ENCODE measurements at places on chromosomes 16 and 17. TPM values are rescaled to one million over a fixed set of nuclear protein-coding genes. Genes with fewer than 3 reads are reported as not detected.

GRCh38 chr17:80104956-80105375, 3.6 kb downstream of the GAA start:
- no peak overlapping the region for H3K4me3 ChIP-seq
- no peak overlapping the region for H3K27ac ChIP-seq
- H3K4me1 ChIP-seq: peaks cover 23% of the 10 kb centered on the region
- H3K27me3 ChIP-seq: no peaks in the 10 kb centered on the region
- no peaks in the 10 kb centered on the region for H3K36me3 ChIP-seq

CHST6 gene
- total RNA-seq: not detected

- H3K27me3 ChIP-seq: peaks cover 62% of the 10 kb centered on the region
- no peak for DNase-seq
- no peak overlapping the region for H3K4me3 ChIP-seq
- no peaks in the 10 kb centered on the region for H3K36me3 ChIP-seq
- H3K27ac ChIP-seq: no peak overlapping the region
- peaks cover 21% of the 10 kb centered on the region for H3K4me1 ChIP-seq
Measured at GRCh38 chr17:38587947-38588787, 17.6 kb downstream of the SRCIN1 start.

DNA sequence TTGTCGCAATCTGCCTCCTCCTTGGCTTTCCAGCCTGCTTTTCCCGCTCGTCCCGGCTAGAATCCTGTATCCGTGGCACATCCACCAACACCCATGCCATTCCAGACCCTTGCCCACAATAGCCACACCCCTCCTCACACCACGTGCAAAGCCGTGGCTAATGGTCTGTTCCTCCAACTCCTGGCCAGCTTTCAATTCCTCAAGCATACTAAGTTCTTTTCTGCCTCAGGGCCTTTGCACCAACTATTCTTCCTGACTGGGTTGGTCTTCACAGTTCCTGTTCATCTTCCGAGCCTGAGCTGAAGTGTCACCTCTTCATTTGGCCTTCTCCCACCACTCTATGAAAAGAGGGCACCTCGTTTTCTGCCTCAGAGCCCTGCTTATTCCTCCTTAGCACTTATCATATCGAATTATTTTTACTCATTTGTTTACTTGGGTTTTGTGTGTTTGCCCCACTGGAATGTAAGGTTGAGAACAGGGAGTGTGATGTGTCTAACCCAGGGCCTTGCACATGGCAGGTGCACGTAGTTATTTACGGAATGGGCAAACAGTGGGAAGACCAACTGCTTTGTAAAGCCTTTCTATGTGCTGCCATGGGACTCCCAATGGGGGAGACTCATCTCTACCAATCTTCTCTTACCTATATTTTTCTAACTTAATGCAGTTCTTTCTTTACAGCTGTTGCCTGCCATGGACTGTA, 69.0 kb downstream of the CDK5R1 start:
- H3K36me3 ChIP-seq: no peaks in the 10 kb centered on the region
- H3K27ac ChIP-seq: no peak overlapping the region
- no peaks in the 10 kb centered on the region for H3K27me3 ChIP-seq
- H3K4me3 ChIP-seq: no peak overlapping the region

DNA sequence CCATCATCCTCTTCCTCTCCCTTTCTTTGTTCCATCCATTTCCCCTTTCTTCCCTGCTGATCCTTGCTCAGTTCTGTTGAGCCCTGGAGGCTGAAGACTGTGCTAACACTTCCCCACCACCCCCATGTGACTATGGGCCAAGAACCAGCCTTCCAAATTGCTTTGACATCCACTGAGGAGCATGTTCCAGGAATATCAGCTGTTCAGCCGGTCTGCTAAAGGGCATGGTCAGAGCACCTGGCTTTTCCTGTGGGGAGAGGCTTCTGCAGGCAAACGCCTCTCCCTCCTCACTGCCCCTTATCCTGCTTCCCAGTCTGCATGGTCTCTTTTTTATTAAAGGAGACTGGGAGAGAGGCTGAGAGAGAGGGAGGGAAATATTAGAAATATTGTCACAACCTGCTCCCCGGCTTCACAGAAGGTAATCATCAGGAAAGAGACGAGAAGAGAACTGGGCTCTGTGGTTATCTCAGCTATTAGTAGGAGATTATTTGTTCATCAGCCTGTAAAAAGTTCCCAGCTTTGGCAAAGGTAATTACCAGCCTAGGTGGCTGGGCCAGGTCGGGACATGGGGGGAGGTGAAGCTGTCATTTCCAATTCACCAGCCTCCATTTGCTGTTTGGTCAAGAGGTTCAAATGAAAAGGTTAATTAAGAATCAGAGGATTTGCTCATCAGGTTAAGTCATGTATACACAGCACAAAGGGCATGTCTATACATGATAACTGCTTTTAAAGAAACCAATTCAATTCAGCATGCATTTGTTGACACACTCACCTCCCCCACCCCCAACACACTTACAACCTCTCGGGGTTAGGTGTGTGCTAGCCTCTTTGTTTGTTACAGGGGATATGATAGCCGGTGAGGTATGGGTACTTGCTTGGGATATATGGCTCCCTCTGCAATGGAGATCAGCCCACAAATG, 83.7 kb upstream of the CRHR1 start:
- no peak overlapping the region for H3K27ac ChIP-seq
- H3K4me1 ChIP-seq: peaks cover 3% of the 10 kb centered on the region
- H3K4me3 ChIP-seq: no peak overlapping the region
- no peaks in the 10 kb centered on the region for H3K36me3 ChIP-seq
- DNase-seq: no peak
- H3K27me3 ChIP-seq: peaks cover 20% of the 10 kb centered on the region

DNA sequence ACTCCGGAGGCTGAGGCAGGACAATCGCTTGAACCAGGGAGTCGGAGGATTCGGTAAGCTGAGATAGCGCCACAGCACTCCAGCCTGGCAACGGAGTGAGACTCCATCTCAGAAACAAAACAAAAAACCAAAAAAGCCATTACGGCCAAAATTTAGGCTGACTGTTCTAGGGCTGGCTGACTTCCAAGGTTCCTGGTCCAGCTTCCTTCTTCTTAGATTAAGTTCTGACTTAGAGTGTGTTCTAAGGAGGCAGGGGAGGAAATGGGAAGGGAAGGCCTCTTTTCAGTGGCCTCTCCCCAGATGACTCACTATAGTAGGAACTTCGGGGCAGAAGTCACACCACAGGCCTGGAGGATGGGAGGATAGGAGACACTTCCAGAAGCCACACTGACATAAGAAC, 27.7 kb upstream of the CLEC18B start:
- no peak overlapping the region for H3K4me3 ChIP-seq
- DNase-seq: no peak

CBLN1 gene
- not detected for total RNA-seq

MRM1 gene
- 11.0 TPM for total RNA-seq

- no peaks in the 10 kb centered on the region for H3K4me1 ChIP-seq
- peaks cover 22% of the 10 kb centered on the region for H3K27me3 ChIP-seq
- no peak overlapping the region for H3K27ac ChIP-seq
- H3K4me3 ChIP-seq: no peak overlapping the region
- DNase-seq: no peak
Measured at GRCh38 chr16:86355951-86356350, 154.4 kb upstream of the FOXF1 start.

DNA sequence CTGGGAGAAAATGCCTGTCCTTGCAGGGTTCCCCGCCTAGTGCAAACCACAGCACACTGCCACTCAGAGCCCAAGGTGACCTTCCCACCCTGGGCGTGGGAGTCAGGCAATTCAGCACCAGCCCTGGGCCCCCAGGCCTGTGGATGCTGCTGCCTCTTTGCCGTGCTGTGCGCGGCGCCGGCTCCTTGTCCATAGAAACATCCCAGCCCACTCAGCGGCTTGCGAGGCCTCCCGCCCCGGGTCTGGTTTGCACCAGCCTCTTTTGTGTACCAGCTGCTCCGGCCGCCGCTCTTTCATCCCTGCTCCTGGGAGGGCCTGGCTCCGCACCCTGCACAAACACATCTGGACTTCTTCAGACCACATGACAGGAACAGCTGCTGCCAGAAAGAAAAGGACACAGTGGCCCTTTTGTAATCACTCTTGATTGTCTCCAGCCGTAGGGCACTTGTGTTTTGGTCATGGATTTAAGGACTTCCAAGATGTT, 75.4 kb upstream of the SDK2 start:
- H3K36me3 ChIP-seq: no peaks in the 10 kb centered on the region
- no peak overlapping the region for H3K27ac ChIP-seq
- H3K4me1 ChIP-seq: peaks cover 42% of the 10 kb centered on the region

DNAJA2 gene
- 59.9 TPM for total RNA-seq
